Small intestine (tissue), 16 donors: ENCODE measurements at places on chromosomes 2 and 18. TPM values are rescaled to one million over a fixed set of nuclear protein-coding genes. Genes with fewer than 3 reads are reported as not detected.
A peak's percentile ranks its signal among the peaks of the same experiment; 100 is the strongest.

GRCh38 chr2:168835969-168836368 lies 33.5 kb downstream of the NOSTRIN start:
- H3K4me3 ChIP-seq, result no peak overlapping the region
- no peak for DNase-seq
- peaks cover 35% of the 10 kb centered on the region for H3K36me3 ChIP-seq

DNA sequence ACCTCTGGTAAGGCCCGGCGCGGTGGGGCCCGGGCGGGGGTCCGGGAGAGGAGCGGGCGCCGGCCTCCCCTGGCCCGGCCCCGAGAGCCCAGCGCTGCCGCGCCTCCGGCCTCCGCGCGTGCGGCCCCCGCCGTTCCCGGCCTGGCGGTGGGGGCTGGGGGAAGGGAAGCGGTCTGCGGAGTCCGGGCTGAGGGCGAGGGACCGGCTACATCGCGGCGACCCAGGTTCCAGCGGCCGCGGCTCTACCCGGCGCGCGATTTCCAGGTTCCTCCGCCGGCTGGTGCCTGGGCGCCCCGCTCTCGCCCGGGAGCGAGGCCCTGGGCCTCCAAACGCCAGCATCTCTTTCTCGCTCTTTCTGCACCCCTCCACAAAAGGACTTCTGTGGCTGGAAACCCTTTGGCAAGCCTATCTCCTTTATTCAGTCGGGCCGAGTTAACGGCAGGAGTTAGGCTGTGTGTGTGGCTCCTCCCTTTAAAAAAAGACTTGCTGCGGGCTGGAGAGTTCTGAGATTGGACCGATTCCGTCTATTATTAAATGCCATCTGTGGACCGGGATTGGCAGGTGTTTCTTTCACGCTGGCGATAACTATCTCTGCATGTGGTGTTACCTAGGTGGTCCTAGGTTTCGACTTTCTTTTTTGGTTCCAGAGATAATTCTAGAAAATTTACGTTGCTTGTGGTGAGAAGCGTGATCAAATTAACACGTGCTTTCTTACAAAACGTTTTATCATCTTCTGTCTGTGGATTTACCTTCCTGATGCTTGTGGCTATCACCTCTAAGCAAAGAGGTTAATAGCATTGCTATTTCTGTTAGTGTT lies 592 bp downstream of the ME2 start:
- peak overlapping the region; percentile 93 for H3K27ac ChIP-seq
- peak overlapping the region; percentile 91 for H3K4me3 ChIP-seq
- H3K36me3 ChIP-seq, result no peaks in the 10 kb centered on the region
- H3K4me1 ChIP-seq, result peaks cover 2% of the 10 kb centered on the region

DNA sequence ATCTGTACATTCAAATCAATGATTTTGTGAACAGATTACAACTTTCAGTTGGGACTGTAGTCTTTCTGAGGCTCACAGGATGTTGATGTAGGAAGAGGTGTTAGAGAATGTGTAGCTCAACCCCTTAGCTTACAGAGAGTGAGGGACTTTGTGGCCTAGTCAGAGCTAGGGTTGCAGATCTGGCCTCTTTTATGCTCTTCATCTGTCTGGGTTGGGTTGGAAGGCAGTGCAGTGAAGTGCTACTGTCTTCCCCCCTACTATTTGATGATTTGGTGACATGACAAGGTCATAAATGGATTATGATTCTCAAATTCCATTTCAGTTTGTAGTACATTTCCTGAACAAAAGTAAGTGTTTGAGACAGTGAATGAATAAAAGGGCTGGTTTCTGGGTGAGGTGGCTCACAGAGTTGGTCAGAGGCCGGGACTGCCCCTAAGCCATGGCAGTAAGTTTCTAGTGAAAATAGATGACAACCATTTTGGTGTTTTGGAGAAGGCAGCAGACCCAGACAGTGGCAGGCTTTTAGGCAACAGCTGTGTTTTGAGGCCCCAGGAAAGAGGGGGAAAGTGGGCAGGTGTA lies 21.6 kb downstream of the MAP4K4 start:
- H3K27me3 ChIP-seq, result no peaks in the 10 kb centered on the region
- no peak overlapping the region for H3K4me3 ChIP-seq
- no peak overlapping the region for H3K27ac ChIP-seq
- DNase-seq, result no peak
- H3K36me3 ChIP-seq, result no peaks in the 10 kb centered on the region
- H3K4me1 ChIP-seq, result no peaks in the 10 kb centered on the region

- no peaks in the 10 kb centered on the region for H3K27me3 ChIP-seq
- peaks cover 4% of the 10 kb centered on the region for H3K36me3 ChIP-seq
- no peak for DNase-seq
- no peak overlapping the region for H3K4me3 ChIP-seq
- no peaks in the 10 kb centered on the region for H3K4me1 ChIP-seq
Observed at GRCh38 chr2:42317945-42318344, 43.1 kb downstream of the COX7A2L start.

GRCh38 chr2:14632133-14632936 lies at the start of gene LRATD1:
Gene LRATD1, plus strand, starts transcription at chr2:14632717. Its CDS starts 1,263 bp downstream, at chr2:14633980.
- no peaks in the 10 kb centered on the region for H3K27me3 ChIP-seq
- peak within 1 kb of the TSS; percentile 95 for H3K27ac ChIP-seq
- H3K4me1 ChIP-seq, result peaks cover 2% of the 10 kb centered on the region
- H3K36me3 ChIP-seq, result no peaks in the 10 kb centered on the region
- peak; percentile 98 for DNase-seq

GRCh38 chr2:15777795-15778371 lies 162.5 kb upstream of the MYCN start:
- peaks cover 3% of the 10 kb centered on the region for H3K27me3 ChIP-seq
- no peak for DNase-seq
- no peak overlapping the region for H3K27ac ChIP-seq

GRCh38 chr18:44779753-44780292 lies 99.1 kb downstream of the SETBP1 start:
- H3K4me3 ChIP-seq, result no peak overlapping the region
- no peak for DNase-seq
- H3K27ac ChIP-seq, result no peak overlapping the region
- no peaks in the 10 kb centered on the region for H3K27me3 ChIP-seq
- H3K4me1 ChIP-seq, result peaks cover 4% of the 10 kb centered on the region

DNA sequence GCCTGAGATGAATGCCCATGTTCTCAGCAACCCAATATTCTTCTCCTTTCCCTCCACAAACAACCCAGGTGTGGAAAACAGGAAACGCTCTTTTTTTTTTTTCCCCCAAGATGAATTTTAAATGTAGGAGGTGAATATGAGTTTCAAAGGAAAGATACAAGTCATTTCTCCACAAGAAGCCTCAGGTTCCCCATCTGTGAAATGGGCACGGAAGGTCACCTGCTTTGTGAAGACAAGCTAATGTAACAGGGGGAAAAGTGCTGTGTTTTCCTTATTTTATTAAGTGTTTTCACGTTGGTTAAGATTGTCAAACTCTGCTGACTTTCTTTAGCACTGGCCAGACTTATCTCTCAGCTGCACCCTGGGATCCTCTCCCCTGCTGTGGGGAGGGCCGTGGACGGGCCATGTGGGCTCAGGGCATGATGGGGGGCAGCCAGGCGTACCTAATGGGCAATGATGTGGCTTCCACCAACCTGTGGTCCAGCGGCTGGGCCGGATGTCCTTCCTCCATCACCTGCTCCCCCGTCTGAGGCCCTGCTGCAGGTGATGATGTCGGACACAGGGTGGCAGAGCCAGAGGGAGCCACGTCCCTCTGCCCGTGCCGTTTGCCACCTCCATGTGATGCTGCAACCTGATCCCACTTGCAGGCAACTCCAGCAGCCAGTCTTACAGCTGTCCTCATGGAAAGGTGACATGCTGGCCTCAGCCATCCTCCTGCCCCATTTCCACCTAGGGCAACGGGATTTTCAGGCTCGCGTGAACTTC lies 130.0 kb upstream of the PXDN start:
- no peak overlapping the region for H3K4me3 ChIP-seq
- no peaks in the 10 kb centered on the region for H3K36me3 ChIP-seq
- no peaks in the 10 kb centered on the region for H3K27me3 ChIP-seq
- no peaks in the 10 kb centered on the region for H3K4me1 ChIP-seq

GRCh38 chr2:147442816-147443215 lies 402.0 kb upstream of the ACVR2A start:
- no peak overlapping the region for H3K27ac ChIP-seq
- H3K4me3 ChIP-seq, result no peak overlapping the region
- no peaks in the 10 kb centered on the region for H3K4me1 ChIP-seq
- no peaks in the 10 kb centered on the region for H3K27me3 ChIP-seq

GRCh38 chr2:654896-655295 lies 22.3 kb downstream of the TMEM18 start:
- no peak overlapping the region for H3K4me3 ChIP-seq
- no peaks in the 10 kb centered on the region for H3K36me3 ChIP-seq
- H3K27ac ChIP-seq, result no peak overlapping the region
- no peak for DNase-seq
- no peaks in the 10 kb centered on the region for H3K4me1 ChIP-seq

DNA sequence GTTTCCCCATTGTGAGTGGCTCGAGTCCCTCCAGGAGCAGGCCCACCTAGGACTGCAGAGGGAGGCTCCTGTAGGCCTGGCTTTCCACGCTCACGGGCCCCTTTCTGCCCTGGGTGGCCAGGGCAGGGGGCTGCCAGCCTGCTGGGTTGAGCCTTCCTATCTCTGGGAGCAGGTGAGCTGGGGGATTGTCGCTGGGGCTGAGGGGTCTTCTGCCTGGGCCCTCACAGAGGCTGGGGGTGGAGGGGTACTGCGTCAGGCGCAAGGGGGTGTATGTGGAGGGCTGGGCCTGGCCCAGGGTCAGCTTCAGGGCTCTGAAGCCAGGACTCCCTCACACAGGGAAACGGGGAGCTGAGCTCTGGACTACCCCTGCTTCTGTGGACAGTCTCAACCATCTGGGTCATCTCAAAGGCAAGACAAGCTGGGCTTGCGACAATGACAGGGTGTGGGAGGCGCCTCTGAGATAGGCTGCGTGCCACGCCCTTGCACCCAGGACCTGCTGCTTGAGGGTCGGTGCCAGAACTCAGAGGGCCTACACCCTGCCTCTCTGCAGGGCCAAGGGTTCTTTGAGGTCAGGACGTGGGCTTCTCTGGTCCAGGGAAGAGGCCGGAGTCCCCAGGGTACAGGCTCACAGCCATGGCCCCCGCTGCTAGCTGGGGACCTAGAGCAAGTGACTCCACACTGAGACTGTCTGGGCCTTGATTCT lies 206.1 kb downstream of the TWIST2 start:
- no peak overlapping the region for H3K27ac ChIP-seq
- DNase-seq, result no peak
- no peaks in the 10 kb centered on the region for H3K4me1 ChIP-seq
- H3K27me3 ChIP-seq, result no peaks in the 10 kb centered on the region
- H3K4me3 ChIP-seq, result no peak overlapping the region

GRCh38 chr2:8312221-8312620 lies 369.6 kb upstream of the ID2 start:
- H3K4me1 ChIP-seq, result no peaks in the 10 kb centered on the region
- H3K27me3 ChIP-seq, result no peaks in the 10 kb centered on the region
- no peak overlapping the region for H3K27ac ChIP-seq
- no peak for DNase-seq

GRCh38 chr2:113220970-113221708 lies 47.4 kb downstream of the PSD4 start:
- DNase-seq, result no peak
- no peaks in the 10 kb centered on the region for H3K36me3 ChIP-seq
- peaks cover 34% of the 10 kb centered on the region for H3K4me1 ChIP-seq
- no peak overlapping the region for H3K27ac ChIP-seq
- H3K4me3 ChIP-seq, result no peak overlapping the region

DNA sequence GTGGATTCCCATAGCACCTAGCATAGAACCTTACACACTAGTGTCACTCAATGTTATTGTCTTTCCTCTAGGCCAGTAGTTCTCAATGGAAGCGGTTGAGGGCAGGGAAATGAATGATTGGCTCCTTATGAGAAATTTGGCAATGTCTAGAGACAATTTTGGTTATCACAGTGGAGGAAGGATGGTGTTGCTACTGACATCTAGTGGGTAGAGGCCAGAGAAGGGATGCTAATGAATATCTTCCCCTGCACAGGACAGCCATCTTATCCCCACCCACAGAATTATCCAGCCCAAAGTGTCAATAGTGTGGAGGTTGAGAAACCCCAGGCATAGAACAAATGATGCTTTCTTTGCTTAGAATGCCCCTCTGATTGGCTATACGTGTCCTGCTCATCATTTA lies 15.8 kb downstream of the C18orf63 start:
- H3K27me3 ChIP-seq, result no peaks in the 10 kb centered on the region
- H3K4me1 ChIP-seq, result no peaks in the 10 kb centered on the region
- no peak overlapping the region for H3K4me3 ChIP-seq
- peak; percentile 18 for DNase-seq
- no peak overlapping the region for H3K27ac ChIP-seq
- no peaks in the 10 kb centered on the region for H3K36me3 ChIP-seq

DNA sequence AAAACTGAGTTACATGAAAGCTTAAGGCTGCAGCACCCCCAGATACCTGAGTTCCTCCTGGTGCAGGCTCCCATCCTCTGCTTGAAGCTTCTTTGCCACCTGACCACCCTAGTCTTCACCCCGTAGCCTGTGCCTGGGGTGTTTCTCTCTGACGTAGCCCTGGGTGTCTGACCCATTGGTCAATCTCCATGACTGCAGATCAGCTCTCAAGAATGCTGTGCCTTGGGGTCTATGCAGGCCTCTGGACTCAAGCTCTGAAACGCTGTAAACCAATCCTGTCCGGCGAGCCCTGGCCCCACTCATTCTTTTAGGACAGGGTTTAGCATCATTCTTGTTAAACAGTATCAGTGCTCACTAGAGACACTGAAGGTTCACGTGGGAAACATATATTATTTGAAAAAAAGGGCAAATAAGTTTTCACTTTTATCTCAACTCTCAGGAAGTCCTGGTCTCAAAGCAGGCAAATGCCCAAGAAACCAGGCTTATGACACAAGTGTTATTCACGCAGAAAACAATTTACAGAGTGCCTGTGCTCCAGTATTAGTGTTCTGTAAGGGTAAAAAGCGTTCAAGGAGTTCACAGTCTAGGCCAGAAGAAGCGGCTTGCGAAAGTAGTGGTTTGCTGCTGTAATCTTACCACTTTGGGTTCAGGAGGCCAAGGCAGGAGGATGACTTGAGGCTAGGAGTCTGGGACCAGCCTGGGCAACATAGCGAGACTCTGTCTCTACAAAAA lies 22.8 kb upstream of the PPP4R1 start:
- no peaks in the 10 kb centered on the region for H3K4me1 ChIP-seq
- no peak overlapping the region for H3K4me3 ChIP-seq
- no peaks in the 10 kb centered on the region for H3K36me3 ChIP-seq

DNA sequence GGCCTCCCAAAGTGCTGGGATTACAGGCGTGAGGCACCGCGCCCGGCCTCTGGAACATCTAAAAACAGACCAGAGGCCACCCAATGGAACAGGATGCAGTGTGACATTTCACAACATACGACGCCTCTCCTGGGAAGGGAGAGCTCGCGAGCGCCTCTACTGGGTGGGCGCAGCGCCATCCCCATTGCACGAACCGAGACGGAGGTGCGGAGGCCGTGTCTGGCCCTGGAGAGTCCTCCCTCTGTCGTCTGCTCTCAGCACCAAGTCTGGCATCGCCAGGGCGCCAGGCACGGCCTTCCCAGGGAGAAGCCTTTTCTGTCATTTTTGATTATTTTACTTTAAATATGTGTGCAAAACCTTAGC lies 9.4 kb upstream of the GBX2 start:
- H3K4me1 ChIP-seq, result peaks cover 28% of the 10 kb centered on the region
- no peak overlapping the region for H3K27ac ChIP-seq
- no peak overlapping the region for H3K4me3 ChIP-seq
- DNase-seq, result peak; percentile 72

Gene GPR35
- polyA plus RNA-seq, result 327 TPM

Gene GAREM2
- 1.2 TPM for polyA plus RNA-seq

Gene C2orf69
- 8.3 TPM for polyA plus RNA-seq

Gene WDR54
- polyA plus RNA-seq, result 3.5 TPM

Gene ZNF521
- polyA plus RNA-seq, result 3.5 TPM
